ENCODE measurements at places on chromosomes 4 and X.

- DNase-seq: no peak
Observed at GRCh38 chrX:69268611-69269010, 103.4 kb upstream of the PJA1 start.

DNA sequence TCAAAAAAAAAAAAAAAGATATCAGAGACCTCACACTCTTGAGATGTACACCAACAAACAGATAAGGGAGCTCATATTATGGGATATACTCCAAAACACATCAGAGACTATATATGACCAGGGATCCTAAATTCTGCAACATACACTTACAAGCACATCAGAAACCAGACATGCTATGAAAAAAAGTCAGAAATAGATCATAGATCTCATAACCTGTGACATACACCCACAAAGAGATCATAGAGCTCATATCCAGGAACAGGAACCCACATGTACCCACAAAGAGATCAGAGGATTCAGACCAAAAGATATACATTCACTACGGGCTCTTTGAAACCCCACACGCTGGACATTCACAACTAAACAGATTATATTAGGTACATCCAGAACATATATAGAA is 30.1 kb downstream of the SUV39H1 start:
- no peak for DNase-seq

DNA sequence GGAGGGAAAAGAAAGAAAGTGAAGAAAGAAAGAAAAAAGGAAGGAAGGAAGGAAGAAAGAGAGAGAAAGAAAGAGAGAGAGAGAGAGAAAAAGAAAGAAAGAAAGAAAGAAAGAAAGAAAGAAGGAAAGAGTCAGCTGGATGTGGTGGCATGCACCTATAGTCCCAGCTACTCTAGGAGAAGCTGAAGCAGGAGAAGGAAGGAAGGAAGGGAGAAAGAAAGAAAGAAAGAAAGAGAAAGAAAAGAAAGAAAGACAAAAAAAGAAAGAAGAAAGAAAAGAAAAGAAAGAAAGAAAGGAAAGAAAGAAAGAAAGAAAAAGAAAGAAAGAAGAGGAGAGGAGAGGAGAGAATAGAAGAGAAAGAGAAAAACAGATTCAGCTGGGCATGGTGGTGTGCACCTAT is 44.3 kb upstream of the ERVMER34-1 start:
- no peak for DNase-seq

DNA sequence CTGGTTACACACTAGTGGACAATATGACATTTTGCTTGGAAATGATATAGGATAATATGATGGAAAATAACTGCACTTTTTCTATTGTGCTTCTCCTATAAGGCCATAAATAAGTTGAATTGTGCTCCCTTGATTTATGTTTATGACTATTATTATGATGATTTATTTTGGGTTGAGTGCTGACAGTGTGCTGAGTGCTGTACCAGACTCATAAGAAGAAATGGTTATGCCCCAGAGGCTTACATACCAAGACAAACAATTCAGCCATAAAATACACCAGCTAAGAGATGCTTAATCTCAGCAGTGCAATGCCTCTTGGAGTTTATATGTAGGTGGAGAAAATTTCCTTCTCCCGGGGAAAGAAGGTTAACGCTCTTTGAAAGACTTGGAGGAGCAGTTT is 199.8 kb upstream of the NOCT start:
- no peak for DNase-seq

DNA sequence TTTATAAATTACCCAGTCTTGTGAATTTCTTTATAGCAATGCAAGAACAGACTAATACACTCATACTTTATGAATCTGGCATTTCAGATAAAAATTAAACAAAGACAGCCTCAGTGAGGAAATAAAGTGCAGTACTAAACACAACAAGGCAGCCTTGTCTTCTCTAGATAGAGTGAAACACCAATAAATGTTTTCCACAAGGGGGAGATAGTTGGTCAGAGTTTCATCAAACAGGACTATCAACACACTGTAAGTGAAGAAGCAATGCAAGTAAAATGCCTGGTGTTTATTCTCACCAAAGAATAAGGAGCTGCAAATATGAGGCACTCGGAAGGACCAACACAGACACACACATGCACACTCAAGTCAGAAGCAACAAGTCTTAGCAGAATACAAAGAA is 62.8 kb downstream of the FAM9B start:
- no peak for DNase-seq

- no peak for DNase-seq
Observed at GRCh38 chr4:121227341-121227792, 63.2 kb upstream of the TNIP3 start.

DNA sequence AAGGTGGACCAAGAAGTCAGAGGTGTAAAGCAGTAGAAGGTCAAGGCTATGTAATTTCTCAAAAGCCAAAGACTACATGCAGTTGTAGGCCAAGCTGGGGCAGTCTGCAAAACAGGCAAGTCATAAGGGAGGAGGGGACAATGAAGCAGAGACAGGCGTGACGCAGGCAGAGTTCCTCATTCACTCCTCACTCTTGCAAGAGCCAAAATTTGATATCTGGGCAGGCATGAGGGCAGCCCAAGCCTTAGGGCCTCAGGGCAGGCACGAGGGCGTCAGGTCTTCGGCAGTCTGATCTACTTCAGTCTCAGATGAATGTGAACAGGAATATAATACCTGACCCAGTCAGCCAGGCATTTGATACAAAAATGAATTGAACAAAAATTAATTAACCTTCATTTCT is 86.4 kb upstream of the AGA start:
- DNase-seq: no peak

DNA sequence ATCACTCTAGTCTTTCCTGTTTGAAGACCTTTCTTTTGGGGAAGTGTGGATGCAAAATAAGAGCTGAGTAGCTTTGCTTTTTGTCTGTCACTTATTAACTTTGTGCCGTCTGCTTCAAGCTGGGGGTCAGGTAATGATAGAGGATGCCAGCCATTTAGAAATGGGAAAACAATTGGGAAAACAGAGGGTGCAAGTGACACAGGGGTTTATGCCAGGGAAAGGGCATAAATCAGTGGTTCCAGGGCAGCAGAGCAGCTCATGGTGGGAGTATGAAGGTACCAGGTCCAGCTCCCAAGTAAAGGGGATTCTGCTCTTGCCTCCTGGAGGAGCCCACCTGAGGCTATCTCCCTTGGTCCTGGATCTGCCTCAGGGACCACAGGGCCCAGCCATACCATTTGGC is 91.9 kb upstream of the GPR50 start:
- DNase-seq: no peak

DNA sequence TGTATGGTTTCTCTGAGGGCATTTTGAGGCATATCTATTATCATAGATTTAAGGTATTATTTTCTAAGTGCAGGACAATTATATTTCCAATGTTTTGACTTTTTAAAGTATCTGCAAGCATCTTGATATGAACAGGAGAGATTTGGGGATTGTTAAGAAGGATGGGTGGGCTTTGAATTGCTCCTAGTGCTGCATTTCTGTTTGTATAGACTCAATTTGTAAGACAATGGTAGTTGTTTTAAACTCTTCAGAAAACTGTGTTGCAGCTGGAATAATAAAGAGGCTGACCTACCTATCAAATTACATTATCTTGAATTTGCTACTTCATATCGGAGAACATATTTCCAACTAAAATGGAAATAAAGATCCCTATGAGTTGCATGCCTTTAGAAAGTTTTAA is 570.3 kb downstream of the ADGRL3 start:
- no peak for DNase-seq

DNA sequence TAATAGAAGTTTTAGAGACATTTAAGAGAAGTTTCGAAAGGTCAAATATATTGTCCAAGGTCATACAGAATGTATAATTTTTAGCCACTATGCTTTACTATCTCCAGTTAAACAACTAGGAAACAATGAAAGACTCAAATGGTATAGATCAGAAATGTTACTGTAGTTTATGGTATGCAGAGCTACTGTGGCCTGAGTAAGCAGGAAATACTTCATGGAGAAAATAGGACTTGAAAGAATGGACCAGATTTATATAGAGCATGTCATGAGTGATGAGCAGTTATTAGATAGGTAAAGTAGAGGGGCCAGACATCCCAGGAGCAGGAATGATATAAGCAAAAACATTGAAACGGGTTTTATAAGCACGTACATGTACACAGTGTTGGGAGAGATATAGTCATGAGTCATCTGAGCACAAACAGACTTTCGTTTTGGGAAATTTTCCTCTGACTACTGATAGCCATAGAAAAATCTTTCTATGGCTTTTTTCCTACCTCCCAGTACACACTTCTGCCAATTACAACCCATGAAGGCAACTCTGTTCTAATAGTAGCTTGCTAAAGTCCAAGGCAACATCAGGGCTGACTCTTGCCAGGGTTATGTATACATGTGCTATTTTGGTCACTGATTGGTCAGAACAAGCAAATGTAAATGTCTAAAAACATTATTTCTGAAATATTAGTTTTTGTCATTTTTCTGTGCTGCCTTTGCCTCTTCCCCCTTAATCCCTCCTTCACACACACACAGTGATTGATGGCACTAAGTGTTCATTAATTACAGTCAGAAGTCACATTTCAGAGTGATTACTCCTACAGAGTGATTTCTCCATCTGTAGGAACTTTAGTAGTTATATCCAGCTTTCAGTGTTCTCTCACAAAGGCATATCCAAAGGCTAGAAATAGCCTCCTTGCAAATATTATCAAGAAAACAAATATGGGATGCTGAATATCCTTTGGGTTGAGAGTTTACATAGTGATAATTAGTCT is 198.7 kb downstream of the ENOX2 start:
- DNase-seq: no peak

DNA sequence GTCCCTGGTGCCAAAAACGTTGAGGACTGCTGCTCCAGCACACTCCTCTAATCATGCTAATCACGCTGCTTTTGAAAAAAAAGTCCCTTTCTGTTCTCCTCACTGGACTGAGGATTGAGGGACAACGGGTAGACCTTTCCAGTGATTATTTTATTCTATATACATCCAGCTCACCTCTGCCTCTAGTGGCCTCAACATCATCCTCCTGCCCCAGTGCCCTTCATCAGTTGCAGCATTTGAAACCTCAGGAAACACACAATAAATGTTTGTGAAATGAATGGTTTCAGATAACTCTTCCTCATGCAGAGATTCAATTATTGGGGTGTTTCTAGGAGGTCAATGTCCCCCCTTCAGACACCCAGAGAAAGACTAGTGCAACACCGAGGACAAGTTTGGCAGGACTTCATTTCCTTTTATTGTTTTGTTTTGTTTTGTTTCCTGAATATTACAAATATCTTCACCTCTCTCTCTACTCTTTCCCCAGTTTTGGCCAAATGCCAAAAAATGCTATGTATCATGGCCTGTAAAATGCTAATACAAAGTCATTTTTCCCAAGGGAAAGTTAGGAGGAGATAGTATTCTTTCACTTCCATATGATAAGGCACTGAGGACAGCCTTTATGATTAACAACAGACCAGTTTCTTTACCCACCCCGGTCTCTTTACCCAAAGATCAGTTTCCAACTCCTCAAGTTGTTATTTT is 460.1 kb upstream of the SLIT2 start:
- no peak for DNase-seq

DNA sequence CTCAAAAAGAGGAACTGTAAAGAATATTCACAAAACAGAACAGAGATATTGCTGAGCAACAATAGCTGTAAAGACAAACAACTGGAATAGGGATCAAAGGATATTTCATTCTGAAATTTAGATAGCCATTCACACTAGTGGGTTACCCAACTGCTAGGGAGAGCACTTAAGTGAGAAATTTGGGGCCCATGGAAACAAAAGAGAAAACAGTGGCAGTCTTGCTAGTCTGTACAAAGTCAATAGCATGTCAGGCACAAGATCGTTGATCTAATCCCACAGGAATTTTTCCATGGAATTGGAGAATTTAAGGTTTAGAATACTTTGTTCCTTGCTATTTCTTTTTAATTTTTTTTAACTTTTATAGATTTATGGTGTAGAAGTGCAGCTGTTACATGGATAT is 467.0 kb downstream of the PCDH18 start:
- DNase-seq: no peak

DNA sequence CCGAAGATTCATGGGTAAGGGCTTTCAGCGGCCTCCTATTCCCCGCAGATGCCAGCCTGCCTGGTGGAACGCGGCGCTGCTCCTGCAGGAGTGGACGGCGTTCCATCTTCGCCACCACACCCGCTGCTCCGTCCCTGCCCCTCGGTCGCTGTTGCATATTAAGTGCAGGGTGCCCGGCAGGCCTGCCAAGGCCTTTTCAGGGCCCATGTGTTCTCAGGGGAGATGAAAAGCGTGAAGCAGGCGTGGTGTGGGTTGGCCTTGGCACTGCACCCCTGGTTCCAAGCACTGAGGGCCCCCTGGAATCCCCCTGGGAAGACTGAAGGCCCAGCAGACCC is 52.0 kb downstream of the SORCS2 start:
- DNase-seq: no peak

GRCh38 chr4:6746721-6747293 is 30.8 kb downstream of the BLOC1S4 start:
- no peak for DNase-seq

DNA sequence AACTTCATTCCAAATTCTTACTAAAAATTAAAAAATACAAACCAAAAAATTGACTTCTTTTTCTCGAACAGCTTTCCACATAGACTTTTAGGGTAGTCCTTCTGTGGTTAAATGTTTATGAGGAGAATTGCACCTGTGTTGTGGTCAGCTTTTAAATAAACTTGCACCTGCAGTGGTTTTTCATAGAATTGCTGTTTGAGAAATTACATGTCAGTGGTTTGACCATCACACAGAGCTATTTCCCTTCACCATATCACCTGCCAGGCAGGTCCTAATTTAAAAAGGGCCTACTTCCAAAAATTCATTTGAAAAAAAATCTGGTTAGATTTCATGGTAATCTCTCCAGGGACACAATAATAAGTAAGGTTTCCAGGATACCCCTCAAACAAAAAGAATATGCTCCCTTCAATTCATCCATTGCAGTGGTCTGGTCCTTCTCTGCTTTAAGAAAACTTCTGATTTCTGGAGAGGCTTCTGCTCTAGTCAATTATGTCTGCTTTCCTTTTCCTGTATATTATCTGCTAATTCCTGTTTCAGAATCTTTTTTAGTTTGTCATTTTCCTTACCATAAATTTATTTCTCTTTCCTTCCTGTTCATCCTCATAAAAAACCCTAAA is 9.8 kb upstream of the UTP3 start:
- DNase-seq: no peak

DNA sequence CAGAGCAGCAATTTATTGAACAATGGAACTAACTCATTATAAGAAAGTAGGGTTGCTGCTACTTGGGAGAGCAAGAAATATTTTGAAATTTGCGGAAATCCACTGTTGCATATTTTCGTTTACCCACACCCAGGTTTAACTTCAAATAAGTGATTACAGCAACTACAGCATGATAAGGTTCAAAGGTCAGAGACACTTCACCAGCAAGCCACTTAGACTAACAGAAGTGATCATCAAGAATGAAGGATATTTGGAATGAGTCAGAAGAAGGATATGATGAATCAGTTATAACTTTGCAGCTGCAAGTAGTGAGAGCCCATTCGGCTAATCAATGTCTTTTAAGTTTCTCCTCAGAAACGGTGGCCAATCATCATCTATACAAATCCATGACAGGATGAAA is 199.3 kb downstream of the TMA16 start:
- DNase-seq: no peak

All from effector memory CD4-positive, alpha-beta T cell (primary cell).